ENCODE measurements at places on chromosomes 1 and 21. TPM values are rescaled to one million over a fixed set of nuclear protein-coding genes. Genes with fewer than 3 reads are reported as not detected.

GRCh38 chr1:59768792-59769735 lies 45.7 kb upstream of the HOOK1 start:
- DNase-seq: no peak

UQCRH gene
- 535 TPM for polyA plus RNA-seq

- DNase-seq: no peak
These were observed 322.1 kb upstream of the TMPRSS15 start for GRCh38 chr21:18725653-18726052.

LRRIQ3 gene
- polyA plus RNA-seq: 1.2 TPM

Measured in IMR-90 (cell line).